ENCODE measurements at places on chromosomes 2 and 18.
A peak's percentile ranks its signal among the peaks of the same experiment; 100 is the strongest.

DNA sequence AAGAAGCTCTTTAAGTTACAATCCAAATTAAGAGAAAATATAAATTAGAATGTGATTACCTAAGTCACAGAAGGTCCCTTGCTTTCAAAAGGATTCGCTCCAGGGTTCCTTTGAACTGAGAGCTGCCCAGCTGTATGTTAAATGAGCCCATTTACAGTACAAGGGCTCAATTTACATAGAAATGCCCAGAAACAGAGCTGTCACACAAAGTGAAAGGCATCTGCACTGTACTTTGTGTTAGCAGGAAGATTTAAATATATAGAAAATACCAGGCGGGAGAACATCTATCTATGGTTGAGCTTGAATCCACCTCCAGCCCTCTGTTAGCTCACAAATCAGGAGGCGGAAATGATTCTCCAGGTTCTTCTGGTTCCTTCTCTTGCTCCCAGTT, 272.9 kb downstream of the PAX3 start:
- DNase-seq, result no peak

DNA sequence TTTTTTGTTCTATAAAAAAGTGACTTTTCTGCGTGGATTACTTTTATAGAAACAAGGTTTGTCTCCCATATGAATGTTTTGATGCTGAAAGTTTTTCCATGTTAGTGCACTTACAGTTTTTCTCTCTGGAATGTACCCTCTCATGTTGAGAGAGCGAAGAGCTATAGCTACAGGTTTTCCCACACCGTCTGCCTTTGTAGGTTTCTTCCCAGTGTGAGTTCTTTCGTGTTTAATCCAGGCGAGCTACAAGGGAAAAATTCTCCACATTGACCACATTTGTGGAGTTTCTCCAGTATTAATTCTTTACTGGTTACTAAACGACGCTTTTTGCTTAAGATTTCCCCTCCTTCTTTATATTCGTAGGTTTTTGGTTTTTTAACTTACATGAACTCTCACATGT, 85.1 kb downstream of the ACSL3 start:
- DNase-seq, result no peak

- DNase-seq, result no peak
Observed at GRCh38 chr2:62774555-62775366, 69.2 kb downstream of the EHBP1 start.

DNA sequence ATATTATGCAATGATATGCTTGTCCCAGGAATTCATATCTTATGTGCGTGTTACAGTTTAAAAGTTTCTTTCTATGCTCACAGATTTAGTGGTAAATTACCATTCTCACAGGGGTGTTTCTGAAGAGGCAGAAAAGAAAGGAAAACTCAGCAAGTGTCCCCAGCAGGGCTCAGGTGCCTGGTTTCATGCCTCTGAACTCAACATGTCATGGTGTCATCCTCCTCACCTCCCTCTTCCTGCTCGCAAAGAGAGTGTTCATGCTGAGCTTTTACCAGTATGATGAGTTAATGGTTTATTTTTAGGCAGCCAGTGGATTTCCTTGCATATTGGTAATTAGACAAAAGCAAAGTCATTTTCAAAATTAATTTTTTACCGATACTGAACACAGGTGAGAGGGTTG, 492.9 kb upstream of the ZEB2 start:
- no peak for DNase-seq

GRCh38 chr2:56871644-56872043, 687.9 kb downstream of the CCDC85A start:
- DNase-seq, result no peak

- DNase-seq, result no peak
Observed at GRCh38 chr2:128593518-128593878, 274.8 kb upstream of the HS6ST1 start.

DNA sequence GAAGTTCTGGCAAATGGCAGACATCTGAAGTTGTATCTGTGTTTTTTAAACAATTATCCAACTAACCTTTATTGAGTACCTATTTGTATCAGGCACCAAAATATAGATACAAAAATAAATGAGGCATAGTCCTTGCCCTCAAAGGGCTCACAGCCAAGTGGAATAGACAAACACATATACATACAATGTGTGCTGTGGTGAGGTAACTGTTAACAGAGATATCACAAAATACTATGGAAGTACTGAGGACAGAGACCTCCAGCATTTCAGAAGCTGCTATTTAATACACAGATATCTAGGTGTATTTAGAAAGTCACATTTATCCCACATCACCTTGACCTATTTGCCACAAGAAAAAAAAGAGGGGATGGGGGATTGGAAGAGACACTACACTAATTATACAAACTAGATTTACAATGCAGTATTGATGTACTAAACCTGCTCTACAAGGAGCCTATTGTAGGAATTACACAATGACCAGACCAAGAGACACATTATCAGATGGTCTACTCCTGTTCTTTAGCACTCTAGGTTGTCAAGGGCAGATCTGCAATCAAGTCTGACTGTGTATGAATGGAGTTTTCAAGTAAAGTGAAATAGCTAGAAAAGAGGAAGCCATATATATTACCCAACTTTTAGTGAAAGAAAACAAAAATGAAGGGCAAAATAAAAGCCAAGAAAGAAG, 62.2 kb downstream of the SPIRE1 start:
- DNase-seq, result no peak

- DNase-seq, result no peak
Observed at GRCh38 chr2:64854773-64855237, 134.4 kb upstream of the SLC1A4 start.

- DNase-seq, result no peak
Observed at GRCh38 chr2:86686905-86687304, 33.2 kb upstream of the RMND5A start.

GRCh38 chr2:106058469-106059137, 135.5 kb downstream of the UXS1 start:
- DNase-seq, result no peak

DNA sequence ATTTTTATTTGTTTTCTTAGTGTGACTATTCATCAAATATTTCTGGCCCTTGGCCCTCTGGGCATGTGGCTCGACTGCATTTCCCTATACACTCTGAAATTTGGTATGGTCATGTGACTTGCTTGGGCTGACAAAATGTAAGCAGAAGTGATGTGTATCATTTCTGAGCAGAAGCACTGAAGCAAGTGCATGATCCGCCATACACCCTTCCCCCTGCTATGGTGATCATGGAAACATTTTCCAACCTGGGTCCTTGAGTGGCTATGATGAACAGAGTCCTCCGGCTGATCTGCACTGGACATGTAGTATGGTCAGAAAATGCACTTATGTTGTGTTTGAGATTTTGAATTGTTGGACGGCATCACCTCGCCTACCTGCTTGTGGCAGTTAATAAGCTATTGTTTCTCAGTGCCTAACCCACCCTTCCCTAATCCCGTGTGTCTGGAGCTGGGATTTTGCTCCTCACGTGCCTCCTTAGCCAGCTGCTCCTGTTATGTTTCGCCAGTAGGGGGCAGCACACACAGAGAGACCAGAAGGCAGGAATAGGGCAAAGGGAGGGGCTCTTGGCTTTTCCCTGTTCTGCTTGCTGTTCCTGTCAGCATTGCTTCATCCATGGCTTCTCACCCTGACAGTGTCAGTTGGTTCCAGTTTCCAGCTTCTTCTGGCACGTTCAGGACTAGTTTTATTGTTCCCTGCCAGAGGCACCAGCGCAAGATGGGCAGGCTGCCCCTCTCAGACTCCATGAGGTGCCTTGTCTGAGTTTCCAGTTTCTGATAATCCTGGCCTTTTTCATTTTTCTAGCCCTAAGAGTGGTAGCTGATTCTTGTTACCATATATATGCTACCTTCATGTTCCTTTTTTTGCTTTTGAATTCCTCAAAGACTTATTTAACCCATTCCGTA, 207.4 kb downstream of the ARL6IP6 start:
- peak; percentile 18 for DNase-seq

DNA sequence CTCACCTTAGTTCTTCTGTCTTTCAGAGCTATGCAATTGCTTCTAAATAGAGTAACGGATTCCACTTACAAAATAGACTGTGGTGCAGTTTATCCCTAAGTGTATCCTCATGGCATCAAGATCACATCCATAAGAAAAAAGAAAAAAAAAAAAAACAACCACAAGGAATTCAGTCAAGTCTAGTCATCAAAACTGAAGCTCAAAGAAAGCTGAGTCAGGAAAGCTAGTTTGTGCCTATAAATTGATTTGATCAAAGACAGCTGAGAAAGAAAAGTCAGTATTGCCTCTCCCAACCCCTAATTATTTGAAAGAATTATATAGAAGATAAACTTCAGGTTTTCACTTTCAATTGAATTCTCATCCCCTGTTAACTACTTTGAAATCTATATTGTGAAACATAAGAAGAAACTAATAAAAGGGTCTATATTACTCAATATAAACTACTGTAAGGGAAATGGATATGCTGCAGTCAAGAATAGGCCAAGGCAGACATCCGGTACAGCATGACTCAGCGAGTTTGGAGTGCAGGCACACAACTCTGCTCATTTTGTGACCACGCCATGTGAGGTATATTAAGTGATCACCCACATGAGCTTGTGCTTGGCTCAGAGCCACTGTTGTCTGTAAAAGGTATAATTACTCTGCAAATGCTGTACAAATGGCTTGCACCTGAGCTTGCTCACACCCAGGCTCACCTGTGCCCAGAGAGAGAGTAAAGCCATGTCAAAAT, 568.1 kb upstream of the CRIM1 start:
- no peak for DNase-seq

- DNase-seq, result no peak
Observed at GRCh38 chr18:77749089-77749488, 499.4 kb downstream of the GALR1 start.

DNA sequence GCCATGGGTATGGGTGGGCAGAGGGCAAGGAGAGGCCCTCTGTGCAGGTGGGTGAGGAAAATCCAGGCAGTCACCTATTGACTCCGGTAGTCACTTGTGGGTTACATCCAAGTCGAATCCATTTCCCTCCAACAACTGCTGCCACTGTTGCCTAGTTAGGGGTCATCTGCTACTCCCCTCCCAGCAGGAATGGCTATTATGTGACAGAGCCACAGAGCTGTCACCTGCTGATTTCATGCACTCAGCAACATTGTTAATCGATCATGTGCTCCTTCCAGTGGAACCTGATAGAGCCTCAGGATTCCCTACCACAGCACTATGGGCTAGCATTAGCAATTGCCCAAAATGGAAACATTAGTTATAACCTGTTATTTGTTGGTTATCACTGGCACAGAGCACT, 31.4 kb downstream of the POLR1A start:
- no peak for DNase-seq

GRCh38 chr2:235712176-235712575, 218.3 kb downstream of the AGAP1 start:
- no peak for DNase-seq

GRCh38 chr2:117720765-117721164, 93.7 kb upstream of the DDX18 start:
- no peak for DNase-seq

DNA sequence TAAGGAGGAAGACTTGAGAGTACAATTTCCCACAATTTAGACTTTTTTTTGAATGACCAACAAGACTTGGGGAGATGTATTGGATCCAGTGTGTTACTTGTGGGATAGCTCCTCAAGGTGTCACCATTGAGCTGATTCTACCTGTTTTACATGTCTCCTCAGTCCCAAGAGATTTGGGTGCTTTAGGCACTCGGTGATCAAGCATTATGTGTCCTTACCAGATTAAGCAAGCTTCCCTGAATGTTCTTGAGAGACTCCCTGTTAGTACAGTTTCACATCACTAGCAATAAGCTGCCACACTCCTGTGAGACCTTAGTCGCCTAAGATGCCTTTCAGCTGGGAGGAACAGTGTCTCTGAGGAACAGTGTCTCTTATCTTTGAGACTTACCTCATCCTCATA, 384.3 kb upstream of the SYT4 start:
- DNase-seq, result no peak

DNA sequence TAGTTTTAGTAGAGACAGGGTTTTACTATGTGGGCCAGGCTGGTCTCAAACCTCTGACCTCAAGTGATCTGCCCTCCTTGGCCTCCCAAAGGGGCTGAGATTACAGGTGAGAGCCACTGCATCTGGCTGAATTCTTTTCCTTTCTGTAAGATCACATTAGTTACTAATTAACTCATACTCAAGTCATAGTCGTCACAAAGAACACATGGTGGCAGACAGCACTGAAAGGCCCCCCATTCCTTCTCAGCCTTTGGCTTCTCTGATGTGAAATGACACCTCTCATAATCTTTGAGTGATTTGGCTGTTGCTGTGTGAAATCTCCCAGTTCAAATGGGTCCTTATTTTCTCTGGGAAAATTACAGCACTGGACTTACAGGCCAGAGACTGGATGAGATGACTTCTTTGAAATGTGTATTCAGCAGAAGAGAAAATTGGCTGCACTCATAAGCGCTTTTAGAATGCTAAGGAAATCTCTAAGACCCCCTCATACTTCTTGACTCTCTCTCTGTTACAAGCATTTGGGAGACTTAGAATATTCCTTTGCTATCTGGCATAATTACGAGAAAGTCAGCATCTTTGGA, 764.8 kb downstream of the RNF144A start:
- no peak for DNase-seq

DNA sequence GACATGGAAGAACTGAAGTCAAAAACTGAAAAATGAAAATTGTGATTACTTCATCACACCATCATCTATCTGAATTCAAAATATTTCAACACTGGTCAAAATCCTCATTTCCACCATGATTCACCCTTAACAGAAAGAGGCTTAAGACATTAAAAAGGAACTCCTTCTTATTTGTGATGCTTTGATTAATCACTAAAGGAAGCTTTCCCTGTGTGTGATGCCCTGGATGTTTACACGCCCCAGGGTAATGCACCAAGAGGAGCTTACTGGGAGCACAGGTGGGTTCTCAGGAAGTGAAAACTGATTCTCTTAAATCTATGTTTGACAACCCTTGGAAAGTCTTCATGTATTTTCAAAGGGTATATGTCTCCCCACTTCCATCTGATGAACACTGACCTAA, 11.5 kb downstream of the GRB14 start:
- DNase-seq, result no peak

- DNase-seq, result no peak
Observed at GRCh38 chr18:79736846-79737245, 57.2 kb downstream of the CTDP1 start.

- DNase-seq, result no peak
Observed at GRCh38 chr2:43467891-43468290, 127.9 kb downstream of the THADA start.

DNA sequence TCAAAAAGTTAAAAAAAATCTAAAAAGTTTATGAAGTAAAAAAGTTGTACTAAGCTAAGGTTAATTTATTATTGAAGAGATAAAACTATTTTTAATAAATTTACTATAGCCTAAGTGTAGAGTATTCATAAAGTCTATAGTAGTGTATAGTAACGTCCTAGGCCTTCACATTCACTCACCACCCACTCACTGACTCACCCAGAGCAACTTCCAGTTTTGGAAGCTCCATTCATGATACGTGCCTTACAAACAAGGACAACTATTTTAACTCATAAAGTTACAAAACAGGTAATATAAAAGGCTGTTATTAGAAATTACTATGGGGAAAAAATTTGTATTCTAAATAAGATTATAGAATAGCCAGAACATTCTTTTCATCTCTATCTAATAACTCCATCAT, 158.9 kb upstream of the FN1 start:
- no peak for DNase-seq

- DNase-seq, result no peak
Observed at GRCh38 chr2:203959672-203960071, 23.1 kb downstream of the ICOS start.

All from activated naive CD4-positive, alpha-beta T cell treated with Interleukin-2 at 50 U/mL for 16 hours (primary cell).